Prostate gland (tissue), 2 donors: ENCODE measurements at places on chromosomes 4 and X.

- no peak for DNase-seq
These were observed 45.5 kb downstream of the MTHFD2L start for GRCh38 chr4:74203467-74203866.

GRCh38 chr4:152431291-152431690 is 104.6 kb downstream of the FBXW7 start:
- DNase-seq = no peak

GRCh38 chr4:56859841-56860240 is 38.3 kb upstream of the SPINK2 start:
- no peak for DNase-seq

- DNase-seq = no peak
These were observed 8.0 kb downstream of the CLDN2 start for GRCh38 chrX:106928227-106928626.

- no peak for DNase-seq
These were observed 12.8 kb downstream of the NAP1L3 start for GRCh38 chrX:93660575-93660974.

- no peak for DNase-seq
These were observed 551.4 kb upstream of the IGFBP7 start for GRCh38 chr4:57661517-57662090.

DNA sequence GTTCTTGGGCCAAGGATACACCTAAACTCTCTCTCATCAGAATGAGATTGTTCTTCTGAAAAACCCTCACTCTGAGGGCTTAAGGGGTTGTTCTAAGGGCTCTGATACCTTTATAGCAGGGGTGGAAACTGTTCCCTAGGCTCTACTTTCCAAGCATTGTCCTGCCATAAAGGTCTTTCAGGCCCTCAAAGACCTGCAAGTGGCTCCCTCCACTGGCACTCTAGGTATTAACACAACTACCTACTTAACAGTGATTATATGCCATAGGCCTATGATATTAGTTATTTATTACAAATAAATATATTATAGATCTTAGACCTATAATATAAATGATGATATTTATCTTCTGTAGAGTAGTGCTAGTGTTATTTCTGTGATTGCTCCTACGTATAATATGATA is 473.7 kb upstream of the RPS6KA3 start:
- DNase-seq = no peak

DNA sequence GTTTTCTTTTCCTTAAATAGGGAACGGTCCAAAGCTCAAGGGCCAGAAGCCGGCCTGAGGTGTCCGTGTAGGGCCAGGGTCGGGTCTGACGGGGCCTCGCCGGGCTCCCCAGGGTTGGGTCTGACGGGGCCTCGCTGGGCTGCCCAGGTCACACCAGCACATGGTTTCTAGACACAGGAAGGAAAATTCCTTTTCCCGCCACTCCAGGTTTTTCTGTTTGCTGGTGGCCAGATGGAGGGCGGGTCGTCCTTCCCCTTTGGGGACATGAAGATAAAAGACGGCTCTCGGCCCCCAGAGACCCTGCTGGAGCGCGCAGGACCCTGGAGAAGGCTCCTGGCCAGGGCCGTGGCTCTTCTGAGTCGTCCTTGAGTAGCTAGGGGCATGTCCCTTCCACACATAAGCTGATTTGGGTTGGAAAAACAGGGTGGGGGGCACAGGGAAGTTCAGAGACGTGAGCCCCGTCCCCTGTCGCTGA is 35.1 kb downstream of the PIGG start:
- DNase-seq = no peak

DNA sequence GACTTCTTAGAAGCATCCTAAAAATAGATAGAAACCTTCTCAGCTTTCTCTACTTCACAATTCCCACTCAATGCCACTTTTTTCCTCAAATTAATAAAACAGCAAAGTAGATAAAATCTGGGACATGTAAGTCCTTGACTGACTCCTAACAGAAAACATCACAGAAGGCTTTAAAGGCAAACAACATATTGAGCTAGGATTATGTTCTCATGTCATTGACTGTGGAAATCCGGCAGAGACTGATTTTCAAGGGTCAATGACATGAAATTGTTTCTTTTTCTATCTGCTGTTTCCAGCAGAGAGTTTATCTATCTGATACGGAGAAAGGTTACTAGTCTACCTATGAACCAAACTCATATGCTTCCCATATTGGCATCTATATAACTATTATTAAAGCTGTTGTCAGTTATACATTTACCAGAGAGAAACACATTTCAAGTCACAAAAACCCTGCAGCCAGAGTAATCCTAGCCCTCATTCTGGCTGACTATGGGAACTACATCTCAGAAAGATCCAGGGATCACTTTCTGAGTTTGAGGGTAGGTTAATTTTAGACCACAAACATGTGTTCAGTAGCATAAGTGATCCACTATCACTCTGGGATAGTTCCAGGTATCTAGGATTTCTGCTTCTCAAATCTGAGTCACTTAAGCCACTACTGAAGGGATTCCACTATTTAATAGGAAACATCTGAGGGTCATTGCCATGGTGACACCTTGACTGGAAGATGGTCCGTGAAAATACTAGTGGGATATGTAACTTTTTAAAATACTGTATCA is 147.6 kb downstream of the PPP3CA start:
- DNase-seq = no peak

GRCh38 chr4:120839974-120840751 is 82.4 kb downstream of the PRDM5 start:
- no peak for DNase-seq

- DNase-seq = no peak
These were observed 19.0 kb downstream of the GAB1 start for GRCh38 chr4:143355540-143356217.

DNA sequence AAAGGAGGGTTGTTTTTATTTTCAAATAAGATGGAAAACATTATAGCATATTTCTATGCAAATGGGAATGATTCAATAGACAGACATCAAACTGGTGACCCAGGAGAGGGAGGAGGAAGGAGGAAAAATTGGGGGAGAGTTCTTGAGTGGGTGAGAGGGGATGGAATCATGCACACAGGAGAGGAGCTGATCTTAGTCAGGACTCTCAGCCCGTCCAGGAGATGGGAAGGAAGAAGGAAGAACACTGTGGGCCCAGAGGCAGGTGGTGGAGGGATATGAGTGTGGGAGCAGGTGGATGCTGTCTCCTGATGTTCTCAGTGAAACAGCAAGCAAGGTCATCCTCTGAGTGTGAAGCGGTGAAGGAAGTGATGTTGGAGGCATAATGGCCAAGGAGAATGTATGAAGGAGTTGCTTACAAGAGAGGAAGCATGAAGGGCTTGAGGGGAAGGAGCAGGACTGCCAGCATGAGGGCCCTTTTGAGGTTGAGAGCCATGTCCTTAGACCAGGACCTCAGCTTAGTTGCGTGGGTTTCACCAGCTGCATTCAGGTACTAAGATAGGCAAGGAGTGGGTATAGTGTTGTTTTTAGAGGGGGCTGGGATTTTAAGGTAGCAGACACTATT is 161.7 kb upstream of the NAP1L5 start:
- no peak for DNase-seq

GRCh38 chrX:106954041-106954440 is 33.8 kb downstream of the CLDN2 start:
- DNase-seq = no peak

DNA sequence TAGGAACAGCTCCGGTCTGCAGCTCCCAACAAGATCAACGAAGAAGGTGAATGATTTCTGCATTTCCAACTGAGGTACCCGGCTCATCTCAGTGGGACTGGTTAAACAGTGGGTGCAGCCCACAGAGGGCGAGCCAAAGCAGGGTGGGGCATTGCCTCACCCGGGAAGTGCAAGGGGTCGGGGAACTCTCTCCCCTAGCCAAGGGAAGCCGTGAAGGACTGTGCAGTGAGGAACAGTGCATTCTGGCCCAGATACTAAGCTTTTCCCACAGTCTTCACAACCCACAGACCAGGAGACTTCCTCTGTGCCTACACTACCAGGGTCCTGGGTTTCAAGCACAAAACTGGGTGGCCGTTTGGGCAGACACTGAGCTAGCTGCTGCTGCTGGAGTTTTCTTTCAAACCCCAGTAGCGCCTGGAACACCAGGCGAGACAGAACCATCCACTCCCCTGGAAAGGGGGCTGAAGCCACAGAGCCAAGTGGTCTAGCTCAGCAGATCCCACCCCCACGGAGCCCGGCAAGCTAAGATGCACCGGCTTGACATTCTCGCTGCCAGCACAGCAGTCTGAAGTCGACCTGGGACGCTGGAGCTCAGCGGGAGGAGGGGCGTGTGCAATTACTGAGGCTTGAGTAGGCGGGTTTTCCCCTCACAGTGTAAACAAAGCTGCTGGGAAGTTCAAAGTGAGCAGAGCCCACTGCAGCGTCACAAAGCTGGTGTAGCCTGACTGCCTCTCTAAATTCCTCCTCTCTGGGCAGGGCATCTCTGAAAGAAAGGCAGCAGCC is 84.6 kb downstream of the THOC2 start:
- DNase-seq = peak; percentile 5
